ENCODE measurements at places on chromosomes 4 and X.

- DNase-seq: no peak
These were observed 97.9 kb upstream of the METTL14 start for GRCh38 chr4:118587116-118587831.

DNA sequence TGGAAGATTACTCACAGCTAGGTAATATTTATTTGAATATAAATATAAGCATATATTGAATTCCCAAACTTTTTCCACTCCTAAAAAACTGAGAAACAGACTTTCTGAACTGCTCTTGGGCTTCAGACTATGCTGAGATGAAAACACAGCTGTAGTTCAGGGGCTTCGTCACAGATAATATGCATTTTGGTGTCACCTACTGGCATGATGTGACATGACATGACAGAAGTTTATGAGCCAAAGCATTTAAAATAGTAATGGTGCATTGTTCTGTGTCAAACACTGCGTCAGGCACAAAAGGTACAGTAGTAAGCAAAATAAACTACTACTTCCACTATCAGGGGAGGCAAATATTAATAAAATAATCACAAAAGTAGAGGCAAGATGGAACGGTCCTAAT, 171.3 kb downstream of the BTC start:
- no peak for DNase-seq

DNA sequence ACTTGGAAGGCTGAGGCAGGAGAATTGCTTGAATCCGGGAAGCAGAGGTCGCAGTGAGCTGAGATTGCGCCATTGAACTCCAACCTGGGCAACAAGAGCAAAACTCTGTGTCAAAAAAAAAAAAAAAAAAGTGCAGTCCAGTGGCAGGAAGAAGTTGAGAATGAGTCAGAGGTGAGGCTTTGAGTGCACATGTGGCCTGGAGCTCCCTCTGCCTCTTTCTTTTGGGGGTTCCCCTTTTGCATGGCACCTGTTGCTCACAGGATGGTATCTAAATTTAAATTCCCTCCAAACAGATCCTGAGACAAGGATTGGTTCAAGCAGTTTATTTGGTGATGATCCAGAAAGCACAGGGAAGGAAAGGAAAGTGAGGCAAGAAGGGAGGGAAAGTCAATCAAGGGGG, 151.4 kb upstream of the STX18 start:
- DNase-seq: no peak

DNA sequence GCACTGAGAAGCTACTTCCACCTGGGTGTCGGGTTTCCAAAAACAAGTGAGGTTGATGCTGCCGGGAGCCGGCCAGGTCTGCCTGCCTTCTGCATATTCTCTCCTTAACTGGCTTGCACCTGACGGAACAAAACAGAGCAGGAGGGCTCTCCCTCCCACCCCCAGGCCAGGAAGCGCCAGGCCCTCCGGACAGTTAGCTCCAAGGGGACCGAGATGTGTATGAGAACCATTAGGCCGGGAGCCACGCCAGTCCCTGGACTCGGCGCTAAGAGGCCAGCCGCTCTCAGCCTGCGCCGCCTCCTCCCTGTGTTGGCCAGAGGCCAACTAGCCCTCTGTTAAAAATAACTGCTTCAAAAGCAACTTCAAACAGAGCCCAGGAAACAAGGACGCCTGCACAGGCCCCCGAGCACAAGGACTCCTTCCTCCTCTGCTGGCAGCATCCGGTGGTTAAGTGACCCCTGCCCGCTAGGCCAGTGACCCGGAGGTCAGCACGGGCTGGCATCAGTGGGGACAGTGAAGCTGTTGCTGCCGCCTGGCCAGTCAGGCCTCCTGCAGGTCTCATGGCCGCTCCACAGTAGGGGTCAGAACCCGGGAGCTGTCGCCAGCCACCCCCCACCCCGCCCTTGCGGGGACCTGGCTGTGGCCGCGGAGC, 107.9 kb downstream of the ABLIM2 start:
- no peak for DNase-seq

- no peak for DNase-seq
These were observed 9.7 kb upstream of the SOX3 start for GRCh38 chrX:140514554-140514953.

GRCh38 chrX:142613403-142613802, 408.3 kb upstream of the MAGEC2 start:
- no peak for DNase-seq

Data from stimulated activated CD8-positive, alpha-beta memory T cell treated with anti-CD3 and anti-CD28 coated beads, Interleukin-12 subunit alpha, Interleukin-12 subunit beta, amount 100 ng/mL, for 1 hour (primary cell).